ENCODE measurements at places on chromosomes 6 and 20.

DNA sequence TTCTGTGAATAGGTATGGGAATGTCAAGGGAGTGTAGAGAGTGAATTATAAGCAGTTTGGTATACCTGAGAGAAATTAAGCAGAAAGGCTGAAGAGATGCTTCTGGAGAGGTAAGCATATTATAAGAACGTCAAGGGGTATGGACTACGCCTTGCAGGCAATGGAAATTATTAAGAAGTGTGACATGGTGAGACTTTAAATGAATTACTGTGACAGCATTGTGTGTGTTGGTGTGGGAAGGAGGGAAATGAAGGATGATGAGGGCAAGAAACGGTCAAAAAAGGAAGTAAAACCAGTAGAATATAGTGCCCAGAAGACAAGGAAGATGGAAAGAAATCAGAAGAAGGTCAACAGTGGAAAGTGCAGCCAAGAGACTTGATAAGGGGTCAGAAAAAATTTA is 5.9 kb downstream of the KHDRBS2 start:
- DNase-seq = no peak

GRCh38 chr6:162371121-162371520 is 356.4 kb downstream of the PRKN start:
- no peak for DNase-seq

DNA sequence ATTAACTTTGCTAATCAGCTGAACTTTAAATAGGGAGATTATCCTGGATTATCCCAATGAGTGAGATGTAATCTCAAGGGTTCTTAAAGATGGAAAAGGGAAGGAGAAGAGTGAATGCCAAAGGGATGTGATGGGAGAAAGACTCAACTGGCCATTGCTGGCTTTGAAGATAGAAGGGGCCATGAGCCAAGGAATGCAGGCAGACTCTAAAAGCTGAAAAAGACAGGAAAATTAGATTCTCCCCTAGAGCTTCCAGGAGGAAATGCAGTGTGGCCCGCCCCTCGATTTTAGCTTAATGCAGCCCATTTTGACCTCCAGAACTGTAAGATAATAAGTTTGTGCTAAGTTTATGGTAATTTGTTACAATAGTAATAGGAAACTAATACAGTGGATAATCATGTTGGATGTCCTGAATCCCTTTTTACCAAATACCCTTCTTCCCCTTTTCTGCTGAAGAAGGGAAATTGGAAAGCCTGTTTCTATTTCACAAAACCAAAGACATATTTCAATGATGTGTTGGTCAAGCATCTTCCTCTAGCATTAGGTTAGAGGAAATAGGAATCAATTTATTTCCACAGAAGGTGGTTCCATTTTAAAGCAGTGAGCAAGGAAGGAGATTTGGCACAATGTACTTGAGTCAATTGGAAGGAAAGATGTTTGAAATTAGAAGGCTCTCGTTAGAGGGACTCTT is 3.3 kb upstream of the HDDC2 start:
- DNase-seq = no peak

GRCh38 chr6:92122746-92123145 is 1296.6 kb downstream of the EPHA7 start:
- DNase-seq = no peak

DNA sequence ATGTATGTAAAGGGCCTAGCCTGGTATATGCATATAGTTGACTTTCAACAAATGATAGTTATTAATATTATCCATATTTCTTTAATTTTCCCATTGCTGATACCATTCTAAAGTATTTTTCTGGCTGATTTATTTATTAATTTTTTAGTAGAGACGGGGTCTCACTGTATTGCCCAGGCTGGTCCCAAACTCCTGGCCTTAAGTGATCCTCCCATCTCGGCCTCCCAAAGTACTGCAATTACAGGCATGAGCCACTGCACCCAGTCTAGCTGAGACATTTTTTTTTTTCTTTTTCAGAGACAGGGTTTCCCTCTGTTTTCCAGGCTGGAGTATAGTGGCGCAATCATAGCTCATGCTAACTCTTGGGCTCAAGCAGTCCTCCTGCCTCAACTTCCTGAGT is 29.8 kb upstream of the MROH8 start:
- DNase-seq = no peak

Measured in brain pericyte (primary cell).